Central memory CD4-positive, alpha-beta T cell (primary cell): ENCODE measurements at places on chromosomes 2 and 18.

- DNase-seq = no peak
Measured at GRCh38 chr2:233209533-233210171, 41.8 kb upstream of the ATG16L1 start.

DNA sequence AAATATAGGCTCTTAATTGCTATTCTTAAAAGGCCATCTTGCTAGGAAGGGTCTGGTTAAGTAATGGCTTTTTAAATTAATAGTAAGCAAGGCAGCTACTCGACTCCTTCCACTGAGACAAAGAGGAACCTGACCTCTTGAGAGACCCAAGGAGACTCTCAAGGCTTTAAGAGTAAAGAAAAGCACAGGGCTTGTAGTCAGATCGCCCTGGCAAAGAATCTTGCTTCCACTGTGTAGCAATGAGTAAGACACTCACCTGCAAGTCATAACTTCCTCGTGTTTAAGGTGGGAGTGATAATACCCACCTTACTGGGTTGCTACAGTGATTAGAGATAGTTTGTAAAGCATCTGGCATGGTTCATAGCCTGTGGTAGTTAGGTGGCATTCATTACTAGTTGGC, 274.5 kb downstream of the TSN start:
- no peak for DNase-seq

DNA sequence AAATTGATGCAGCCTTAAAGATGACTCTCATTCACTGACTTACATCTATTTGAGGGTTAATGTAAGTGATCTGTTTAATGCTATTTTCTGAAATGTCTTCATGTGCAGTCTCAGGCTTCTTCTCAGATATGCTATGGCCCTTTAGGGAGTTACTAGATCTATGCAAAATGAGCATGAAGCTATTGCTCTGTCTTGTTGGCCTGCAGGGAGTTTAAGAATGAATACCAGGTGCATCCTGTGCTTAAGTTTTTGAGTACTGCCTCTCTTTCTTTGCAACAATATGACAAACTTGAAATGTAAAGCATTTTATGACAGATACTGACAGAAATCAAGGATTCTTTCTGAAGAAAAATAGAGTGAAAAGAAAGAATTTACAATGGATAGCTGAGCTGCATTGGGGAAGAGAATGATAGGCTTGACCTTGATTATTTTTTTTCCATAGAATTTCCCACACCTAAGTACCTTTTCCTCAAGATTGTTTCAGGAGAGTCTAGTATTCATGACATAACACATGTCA, 1058.3 kb upstream of the TMEFF2 start:
- DNase-seq = no peak

DNA sequence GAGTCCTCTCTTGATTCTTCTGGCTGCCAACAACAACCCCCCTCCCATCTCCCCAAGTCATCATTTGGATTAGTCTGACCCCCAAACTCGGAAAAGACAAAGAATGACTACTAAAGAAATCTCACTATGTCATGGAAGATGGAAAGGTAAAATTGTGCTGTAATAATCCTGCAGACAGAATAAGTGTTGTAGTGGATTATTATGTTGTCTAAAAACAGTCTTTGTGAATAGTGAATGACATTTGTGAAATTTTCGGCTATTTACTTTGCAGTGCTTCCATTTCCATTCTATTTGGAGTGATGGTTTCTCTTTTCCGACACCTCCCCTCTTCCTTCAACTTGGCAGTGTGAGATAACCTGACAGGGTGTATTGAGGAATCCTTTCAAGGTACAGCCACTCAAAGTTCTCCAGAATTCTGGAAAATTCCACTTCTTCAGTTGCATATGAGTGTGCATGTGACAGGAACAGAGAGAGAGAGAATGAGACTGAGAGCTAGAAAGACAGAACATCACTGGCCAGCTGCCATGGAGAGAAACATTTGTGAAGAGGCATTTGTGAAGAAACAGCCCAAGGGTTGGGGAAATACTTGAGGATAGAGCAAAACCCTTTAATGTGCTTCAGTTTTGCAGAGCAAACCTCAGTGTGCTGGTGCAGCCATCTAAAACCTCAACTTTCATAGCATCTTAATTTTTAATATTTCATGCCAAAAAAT, 141.9 kb upstream of the DLX2 start:
- no peak for DNase-seq

DNA sequence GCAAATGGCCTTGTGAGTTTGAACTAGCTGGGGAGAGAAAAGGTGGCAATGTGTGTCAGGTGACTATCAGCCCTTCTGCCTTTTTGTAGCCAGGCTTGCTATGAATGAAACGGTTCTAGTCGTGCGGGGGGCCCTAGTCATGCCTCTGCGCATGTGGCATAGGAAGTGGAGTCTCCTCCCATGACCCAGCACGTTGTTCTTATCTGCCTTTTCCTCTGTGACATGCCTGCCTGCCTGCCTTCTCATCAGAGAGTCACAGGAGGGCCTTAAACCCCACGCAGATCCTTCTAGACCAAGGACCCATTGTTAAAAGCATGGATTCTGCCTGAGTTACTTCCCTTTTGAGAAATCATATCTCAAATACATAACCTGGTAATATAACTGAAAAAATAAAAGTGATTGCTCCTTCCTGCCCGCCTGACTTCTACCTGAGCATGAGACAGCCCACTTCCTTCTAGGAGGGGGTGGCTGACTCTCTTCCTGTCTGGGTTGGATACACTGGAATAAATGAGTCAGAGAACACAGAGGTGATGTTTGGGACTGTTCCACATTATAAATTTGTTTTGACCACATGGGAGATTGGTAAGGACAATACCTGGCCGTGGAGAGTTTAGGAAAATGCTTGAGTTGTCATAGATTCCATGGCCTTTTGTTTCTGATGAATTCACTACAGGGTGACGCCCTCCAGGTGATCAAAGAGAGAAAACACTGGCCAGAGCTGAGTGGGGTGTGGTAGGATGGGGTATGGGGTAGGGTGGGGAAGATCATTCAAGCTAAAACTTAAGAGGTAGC, 49.8 kb downstream of the FBLN7 start:
- DNase-seq = peak; percentile 92

GRCh38 chr18:55458456-55459203, 129.4 kb downstream of the TCF4 start:
- no peak for DNase-seq

DNA sequence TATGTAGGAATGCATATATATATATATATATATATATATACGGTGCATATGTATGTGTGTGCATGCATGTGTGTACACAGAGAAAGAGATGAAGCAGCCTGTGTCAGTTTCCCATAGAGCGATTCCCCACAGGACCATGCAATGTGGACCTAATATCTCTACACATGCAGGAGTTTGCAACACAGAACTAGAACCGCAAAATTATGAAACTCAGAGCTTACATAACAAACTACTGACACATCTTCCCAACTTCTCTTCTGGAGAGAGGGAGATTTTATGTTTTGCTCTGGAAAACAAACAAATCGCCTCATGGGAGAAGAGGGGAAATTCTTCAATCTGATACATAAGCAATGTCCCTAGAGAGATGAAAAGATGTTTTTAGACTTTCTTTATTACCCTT, 377.2 kb downstream of the LRATD1 start:
- DNase-seq = no peak

DNA sequence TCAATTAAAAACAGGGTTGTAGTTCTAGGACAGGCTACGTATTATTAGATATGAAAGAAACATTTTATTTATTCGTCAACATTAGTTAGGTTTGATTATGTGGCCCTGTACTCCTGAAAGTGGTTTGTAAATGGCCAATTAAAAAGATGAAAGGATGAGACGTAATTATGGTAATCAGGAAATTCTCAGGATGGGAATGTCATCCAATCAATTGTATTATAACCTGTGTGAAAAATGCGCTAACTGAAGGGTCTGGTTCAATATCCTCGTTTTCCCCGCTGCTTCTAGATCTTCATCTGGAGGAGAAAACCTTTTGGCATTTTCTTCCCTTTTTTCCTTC, 5.6 kb upstream of the C18orf32 start:
- no peak for DNase-seq

DNA sequence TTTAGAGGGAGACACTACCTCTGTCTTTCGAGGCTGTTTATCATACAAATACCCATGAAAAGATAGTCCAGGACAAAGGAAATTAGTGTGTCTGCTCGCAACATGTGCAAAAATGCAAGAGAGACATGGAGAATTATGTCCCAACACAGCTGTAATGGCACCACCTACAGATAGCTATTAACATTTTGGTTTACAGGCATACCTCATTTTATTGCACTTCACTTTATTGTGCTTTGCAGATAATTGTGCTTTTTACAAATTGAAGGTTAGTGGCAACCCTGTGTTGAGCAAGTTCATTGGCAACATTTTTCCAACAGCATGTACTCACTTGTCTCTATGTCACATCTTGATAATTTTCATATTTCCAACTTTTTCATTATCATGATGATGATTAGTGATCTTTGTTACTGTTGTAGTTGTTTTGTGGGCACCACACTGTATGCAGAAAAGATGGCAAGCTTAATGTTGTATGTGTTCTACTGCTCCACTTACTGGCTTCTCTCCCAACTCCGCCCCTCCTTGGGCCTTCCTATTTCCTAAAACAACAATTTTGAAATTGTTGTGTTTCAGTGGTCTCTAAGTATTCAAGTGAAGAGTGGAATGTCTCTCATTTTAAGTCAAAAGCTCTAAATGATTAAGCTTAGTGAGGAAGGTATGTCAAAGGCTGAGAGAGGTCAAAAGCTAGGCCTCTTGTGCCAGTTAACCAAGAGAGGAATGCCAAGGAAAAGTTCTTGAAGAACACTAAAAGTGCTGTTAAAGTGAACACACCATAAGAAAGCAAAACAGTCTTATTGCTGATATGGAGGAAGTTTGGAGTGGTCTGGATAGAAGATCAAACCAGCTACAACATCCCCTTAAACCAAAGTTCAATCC, 52.0 kb downstream of the ANKRD12 start:
- no peak for DNase-seq

DNA sequence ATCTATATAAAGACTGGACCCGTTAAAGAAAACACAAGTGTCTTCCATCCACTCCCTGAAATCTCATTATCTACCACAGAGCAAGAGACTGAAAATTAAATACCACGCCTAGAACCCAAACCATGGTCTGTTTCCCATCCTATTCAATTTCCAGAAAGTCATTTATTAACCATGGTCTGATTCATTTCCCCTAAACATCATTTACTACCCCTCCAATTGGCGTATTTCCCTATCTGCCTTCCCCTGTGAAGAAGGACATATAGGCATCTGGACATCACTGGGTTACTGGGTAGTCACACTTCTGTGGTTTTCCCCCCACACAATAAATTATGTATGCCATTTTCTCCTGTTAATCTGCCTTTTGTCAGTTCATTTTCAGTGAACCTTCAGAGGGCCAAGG, 30.8 kb downstream of the CCDC93 start:
- no peak for DNase-seq

GRCh38 chr18:49668574-49669275, 106.9 kb downstream of the LIPG start:
- no peak for DNase-seq

- no peak for DNase-seq
Measured at GRCh38 chr2:198945496-198945895, 512.2 kb downstream of the SATB2 start.

DNA sequence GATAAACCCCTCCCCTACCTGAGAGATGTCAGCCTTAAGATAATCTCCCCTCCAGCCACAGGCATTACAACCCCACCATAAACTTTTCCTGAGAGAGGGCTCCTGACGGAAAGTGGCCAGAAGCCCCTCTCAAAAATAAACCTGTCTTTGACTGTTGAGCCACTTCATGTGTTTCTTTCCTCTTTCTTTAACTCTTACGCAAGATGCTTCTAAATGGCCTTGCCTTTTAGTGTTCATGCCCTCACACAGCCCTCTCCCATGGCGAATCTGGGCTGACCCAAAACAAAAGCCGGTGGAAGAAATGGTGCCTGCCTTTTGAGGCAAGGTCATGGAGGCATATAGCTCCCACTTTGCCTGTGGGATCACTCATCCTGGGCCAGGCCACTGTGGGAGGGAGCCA, 54.4 kb downstream of the NAPG start:
- no peak for DNase-seq

DNA sequence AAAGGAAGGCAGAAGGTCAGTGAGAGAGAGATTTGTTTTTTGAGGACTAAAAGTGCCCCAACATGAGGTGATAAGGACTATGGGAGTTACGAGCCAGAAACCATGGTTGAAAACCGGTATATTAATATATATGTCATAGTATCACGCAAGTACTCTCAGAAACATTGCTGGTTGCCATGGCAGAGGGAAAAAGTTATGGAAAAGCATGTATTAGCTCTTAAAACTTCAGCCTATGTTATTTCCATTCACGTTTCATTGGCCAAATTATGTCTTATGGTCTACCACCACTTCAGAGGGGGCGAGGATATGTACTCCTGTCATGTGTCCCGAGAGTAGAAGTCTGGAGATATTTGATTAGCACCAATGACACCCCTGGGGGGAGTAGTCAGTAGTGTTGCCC, 125.9 kb downstream of the LTBP1 start:
- DNase-seq = no peak

- no peak for DNase-seq
Measured at GRCh38 chr2:105712981-105713596, 31.6 kb upstream of the NCK2 start.
